ENCODE measurements at places on chromosomes 11 and 22.
A peak's percentile ranks its signal among the peaks of the same experiment; 100 is the strongest.

- DNase-seq, result no peak
Measured at GRCh38 chr11:2396471-2396870, 4.1 kb upstream of the TSSC4 start.

DNA sequence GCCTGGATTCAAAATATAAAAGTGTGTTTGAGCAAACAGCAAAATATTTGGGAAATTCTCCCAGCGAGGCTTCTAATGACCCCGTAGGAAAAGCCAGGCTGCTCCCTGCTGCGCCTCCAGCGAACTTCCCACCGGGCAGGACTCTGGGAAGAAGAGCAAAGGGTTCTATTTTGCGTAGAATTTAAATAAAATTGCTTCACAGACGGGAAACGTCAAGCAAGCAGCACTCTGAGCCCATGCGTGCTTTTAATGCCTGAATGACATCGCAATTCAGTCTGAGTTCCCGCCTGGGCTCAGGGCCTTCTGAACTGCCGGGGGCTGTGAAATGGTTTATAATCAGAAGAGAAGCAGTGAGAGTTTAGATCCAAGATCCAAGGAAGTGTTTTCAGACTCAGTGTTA is 775.1 kb downstream of the BRD1 start:
- DNase-seq, result no peak

GRCh38 chr11:1936072-1936780 is 10.9 kb upstream of the MRPL23 start:
- DNase-seq, result peak; percentile 68

- DNase-seq, result peak; percentile 88
Measured at GRCh38 chr11:59172345-59173079, 580 bp downstream of the DTX4 start.

- no peak for DNase-seq
Measured at GRCh38 chr11:114149689-114150407, 90.3 kb downstream of the ZBTB16 start.
